H1 (cell line): ENCODE measurements at places on chromosomes 5 and 9. TPM values are rescaled to one million over a fixed set of nuclear protein-coding genes. Genes with fewer than 3 reads are reported as not detected.

The PCDHGB6 gene
- total RNA-seq, result 3.4 and 4.1 TPM in 2 replicates

- H3K4me3 ChIP-seq, result no peak overlapping the region
- no peak overlapping the region for H3K27ac ChIP-seq
- DNase-seq, result no peak
- H3K27me3 ChIP-seq, result no peaks in the 10 kb centered on the region
- no peaks in the 10 kb centered on the region for H3K36me3 ChIP-seq
- no peaks in the 10 kb centered on the region for H3K4me1 ChIP-seq
Observed at GRCh38 chr5:166649676-166650075, 1641.8 kb upstream of the WWC1 start.

The CDHR2 gene
- total RNA-seq, result 0.43 and 0.69 TPM in 2 replicates

The QSOX2 gene
- 27.5 and 28.6 TPM in 2 replicates for total RNA-seq

- DNase-seq, result no peak
- H3K36me3 ChIP-seq, result no peaks in the 10 kb centered on the region
Observed at GRCh38 chr5:169350016-169350415, 49.1 kb upstream of the SLIT3 start.

The PRR7 gene
- total RNA-seq, result 8.0 and 8.6 TPM in 2 replicates

The KIF20A gene
- 67.1 and 68.1 TPM in 2 replicates for total RNA-seq

The LSM11 gene
- 3.4 and 3.9 TPM in 2 replicates for total RNA-seq

- no peak for DNase-seq
- peaks cover 9% of the 10 kb centered on the region for H3K4me1 ChIP-seq
- H3K36me3 ChIP-seq, result no peaks in the 10 kb centered on the region
- H3K27ac ChIP-seq, result no peak overlapping the region
- no peak overlapping the region for H3K4me3 ChIP-seq
Observed at GRCh38 chr5:56641635-56642260, 173.6 kb upstream of the MAP3K1 start.

DNA sequence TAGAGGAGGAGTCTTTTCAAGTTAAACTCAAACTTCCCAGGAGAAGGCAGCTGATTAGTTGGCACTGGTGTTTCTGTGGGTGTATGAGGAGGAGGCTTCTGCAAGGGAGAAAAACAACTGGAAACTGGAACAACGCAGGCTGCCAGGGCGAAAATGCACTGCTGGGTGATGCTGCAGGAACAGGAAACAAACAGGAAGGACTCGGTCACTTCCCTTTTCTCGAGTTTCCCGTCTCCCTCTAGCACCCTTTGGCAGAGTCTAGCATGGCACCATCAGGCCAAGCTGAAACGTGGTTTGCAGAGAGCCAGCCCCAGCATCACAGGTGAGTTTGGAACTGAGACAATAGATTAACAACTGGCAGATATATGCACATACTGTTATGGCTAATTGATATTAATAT is 77.5 kb upstream of the CAST start:
- DNase-seq, result no peak
- H3K27ac ChIP-seq, result no peak overlapping the region
- H3K36me3 ChIP-seq, result no peaks in the 10 kb centered on the region
- no peaks in the 10 kb centered on the region for H3K27me3 ChIP-seq
- no peak overlapping the region for H3K4me3 ChIP-seq

- H3K27ac ChIP-seq, result no peak overlapping the region
- no peak for DNase-seq
- H3K4me3 ChIP-seq, result no peak overlapping the region
- no peaks in the 10 kb centered on the region for H3K4me1 ChIP-seq
- H3K36me3 ChIP-seq, result no peaks in the 10 kb centered on the region; the same call in 1 of the 2 replicates
- no peaks in the 10 kb centered on the region for H3K27me3 ChIP-seq
Observed at GRCh38 chr9:94182532-94182931, 76.6 kb upstream of the ZNF169 start.

The ST6GALNAC4 gene
- 21.8 and 27.0 TPM in 2 replicates for total RNA-seq

The LCN1 gene
- total RNA-seq, result not detected in 2 replicates

- H3K36me3 ChIP-seq, result no peaks in the 10 kb centered on the region
- DNase-seq, result peak; percentile 79
- H3K27ac ChIP-seq, result no peak overlapping the region
- no peaks in the 10 kb centered on the region for H3K27me3 ChIP-seq
- peaks cover 2% of the 10 kb centered on the region for H3K4me1 ChIP-seq
- peak overlapping the region; percentile 54 for H3K4me3 ChIP-seq
Observed at GRCh38 chr5:79133657-79134451, 22.2 kb downstream of the BHMT start.

The PCDHGA5 gene
- total RNA-seq, result 1.0 and 1.3 TPM in 2 replicates

- no peak overlapping the region for H3K27ac ChIP-seq
- no peaks in the 10 kb centered on the region for H3K27me3 ChIP-seq
- H3K36me3 ChIP-seq, result no peaks in the 10 kb centered on the region
- DNase-seq, result no peak
Observed at GRCh38 chr5:11560915-11561697, 343.1 kb downstream of the CTNND2 start.

- H3K27ac ChIP-seq, result no peak overlapping the region
- peak overlapping the region; percentile 89 for H3K4me3 ChIP-seq
- DNase-seq, result peak; percentile 77
- H3K4me1 ChIP-seq, result peaks cover 8% of the 10 kb centered on the region
- peaks cover 2% of the 10 kb centered on the region; the same call in 1 of the 2 replicates for H3K36me3 ChIP-seq
Observed at GRCh38 chr5:134114886-134115805, 665 bp downstream of the TCF7 start.

- no peak overlapping the region for H3K4me3 ChIP-seq
- DNase-seq, result peak; percentile 5
- H3K4me1 ChIP-seq, result no peaks in the 10 kb centered on the region
Observed at GRCh38 chr9:68509689-68510088, 31.0 kb downstream of the TMEM252 start.

DNA sequence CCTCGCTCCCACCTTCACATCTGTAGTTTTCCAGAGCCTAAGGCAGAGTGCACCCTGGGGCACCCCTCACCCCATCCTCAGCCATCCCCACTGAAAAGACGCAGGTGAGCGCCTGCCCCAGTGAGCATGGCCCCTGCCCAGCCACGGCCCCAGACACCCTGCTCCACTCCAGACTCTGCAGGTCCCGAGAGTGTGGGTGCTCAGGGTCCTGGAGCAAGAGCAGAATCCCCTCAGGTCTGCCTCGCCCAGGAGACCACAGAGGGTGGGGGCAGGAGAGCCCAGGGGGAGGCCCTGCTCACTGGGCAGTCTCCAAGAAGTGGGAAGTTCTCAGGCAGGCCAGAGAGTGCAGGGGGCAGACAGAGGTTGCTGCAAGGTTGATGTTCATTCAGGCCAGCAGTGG is 158.6 kb upstream of the PPP1R26 start:
- no peaks in the 10 kb centered on the region for H3K27me3 ChIP-seq
- no peak overlapping the region for H3K4me3 ChIP-seq
- H3K27ac ChIP-seq, result no peak overlapping the region
- 0 out of 2 replicates have a peak, but pooled peaks cover 4% of the 10 kb centered on the region for H3K4me1 ChIP-seq

The TXN gene
- total RNA-seq, result 295 and 297 TPM in 2 replicates

The WDR41 gene
- 43.0 and 44.9 TPM in 2 replicates for total RNA-seq

DNA sequence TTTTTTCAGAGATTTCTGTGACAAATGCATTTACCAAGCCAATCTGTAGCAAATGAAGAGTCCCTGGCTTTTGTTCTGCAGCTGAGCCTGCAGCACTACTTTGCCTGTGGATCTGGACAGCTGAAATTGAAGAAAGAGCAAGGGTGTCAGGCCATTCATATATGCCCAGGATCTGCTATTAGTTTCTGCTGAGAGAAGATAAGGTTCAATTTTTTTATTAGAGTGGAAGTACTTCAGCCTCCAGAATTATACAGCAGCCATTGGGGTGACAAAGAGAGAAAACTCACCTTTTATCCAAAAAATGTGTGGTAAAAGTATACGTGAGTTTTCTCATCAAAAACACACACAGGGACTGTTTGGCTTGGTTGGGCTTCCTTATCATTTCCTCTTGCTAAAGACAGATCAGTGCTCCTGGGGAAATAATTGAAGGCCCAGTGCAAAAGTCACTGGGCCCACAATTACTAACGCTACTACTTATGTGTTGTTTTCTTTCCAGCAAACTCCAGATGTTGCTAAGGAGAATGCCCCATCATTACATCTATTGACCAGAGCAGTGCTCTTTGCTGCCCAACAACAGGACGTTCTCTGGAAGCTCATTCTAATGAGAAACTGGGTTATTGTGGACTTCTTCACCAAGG is 138.6 kb downstream of the CEMIP2 start:
- no peak overlapping the region for H3K27ac ChIP-seq
- no peak overlapping the region for H3K4me3 ChIP-seq
- DNase-seq, result no peak

The PLPP7 gene
- total RNA-seq, result 3.4 TPM in 2 replicates

The PGM5 gene
- not detected in 2 replicates for total RNA-seq

DNA sequence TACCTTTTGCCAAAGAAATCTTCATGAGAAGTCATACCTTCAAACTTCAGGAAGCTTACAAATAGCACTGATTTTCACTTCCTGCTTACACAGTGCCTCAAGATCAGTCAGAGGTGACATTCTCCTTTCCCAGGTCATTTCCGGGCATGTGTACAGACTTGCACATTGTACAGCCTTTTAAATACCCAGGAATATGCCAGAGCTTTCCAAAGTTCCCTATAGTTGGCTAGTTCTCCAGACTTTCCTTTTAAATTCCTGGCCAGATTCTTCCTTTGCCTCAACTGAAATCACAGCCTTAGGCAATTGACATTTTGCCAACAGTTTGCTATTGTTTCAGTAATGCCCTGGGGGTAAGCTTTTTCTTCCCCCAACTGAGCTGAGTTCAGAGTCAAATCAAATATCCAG is 47.2 kb downstream of the RFX3 start:
- peaks cover 5% of the 10 kb centered on the region; the same call in 1 of the 2 replicates for H3K4me1 ChIP-seq
- H3K4me3 ChIP-seq, result no peak overlapping the region
- no peaks in the 10 kb centered on the region for H3K27me3 ChIP-seq
- no peak for DNase-seq
- H3K36me3 ChIP-seq, result peaks cover 1% of the 10 kb centered on the region; the same call in 1 of the 2 replicates

- no peak overlapping the region for H3K4me3 ChIP-seq
- peaks cover 10% of the 10 kb centered on the region for H3K4me1 ChIP-seq
- no peak overlapping the region for H3K27ac ChIP-seq
- no peaks in the 10 kb centered on the region for H3K27me3 ChIP-seq
Observed at GRCh38 chr9:13487071-13487470, 207.6 kb upstream of the MPDZ start.

DNA sequence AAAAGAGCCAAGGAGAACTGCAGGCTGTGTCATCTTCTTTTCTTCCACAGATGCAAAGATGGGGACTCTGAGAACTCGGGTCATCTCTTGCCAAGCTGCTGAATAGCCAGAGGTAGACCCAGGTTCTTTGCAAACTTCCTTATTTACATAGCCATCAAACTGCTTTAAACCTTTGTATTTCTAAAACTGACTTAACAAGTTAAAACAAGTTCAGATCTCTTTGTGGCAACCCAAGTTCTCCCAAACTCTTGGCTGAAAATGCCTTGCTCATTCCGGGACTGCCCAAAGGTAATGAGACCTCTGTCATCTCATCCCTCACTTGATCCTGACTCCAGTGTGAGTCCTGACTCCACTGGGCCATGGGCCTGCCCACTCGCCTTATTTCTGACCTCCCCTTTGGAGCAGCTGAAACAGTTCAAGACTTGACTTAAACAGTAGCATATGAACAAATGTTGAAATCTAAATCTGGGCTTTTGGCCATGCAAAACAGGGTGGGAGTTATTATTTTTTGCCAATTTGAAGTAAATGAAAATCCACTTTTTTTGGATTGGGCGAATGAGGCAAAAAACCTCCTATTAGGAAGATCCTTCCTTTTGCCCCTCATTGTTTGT is 50.6 kb downstream of the FBXL7 start:
- no peaks in the 10 kb centered on the region for H3K36me3 ChIP-seq
- no peak overlapping the region for H3K27ac ChIP-seq
- H3K27me3 ChIP-seq, result no peaks in the 10 kb centered on the region
- DNase-seq, result no peak
- no peak overlapping the region for H3K4me3 ChIP-seq

DNA sequence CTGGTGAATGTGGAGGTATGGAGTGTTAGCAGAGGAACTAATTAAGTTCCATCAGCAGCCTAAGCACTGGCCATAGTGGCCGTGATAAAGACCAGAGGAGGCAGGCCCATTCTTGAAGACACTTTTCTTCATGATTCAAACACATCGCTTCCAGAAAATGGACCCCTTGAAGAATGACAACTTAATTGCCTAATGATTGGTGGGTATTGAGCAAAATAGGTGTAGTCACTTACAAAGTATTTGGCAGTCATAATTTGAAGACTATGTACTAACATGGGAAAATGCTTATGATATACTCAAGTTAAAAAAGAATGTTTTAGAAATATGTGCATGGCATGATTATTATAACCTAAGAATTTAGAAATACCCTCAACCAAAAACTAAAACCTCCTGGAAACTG is 44.8 kb downstream of the MEGF10 start:
- H3K4me1 ChIP-seq, result no peaks in the 10 kb centered on the region; the same call in 1 of the 2 replicates
- H3K27ac ChIP-seq, result no peak overlapping the region
- H3K36me3 ChIP-seq, result peaks cover 2% of the 10 kb centered on the region; the same call in 1 of the 2 replicates
- DNase-seq, result no peak
- no peak overlapping the region for H3K4me3 ChIP-seq
- H3K27me3 ChIP-seq, result no peaks in the 10 kb centered on the region

- H3K27ac ChIP-seq, result no peak overlapping the region
- H3K4me1 ChIP-seq, result no peaks in the 10 kb centered on the region; the same call in none of the 2 replicates
- no peak for DNase-seq
- no peak overlapping the region for H3K4me3 ChIP-seq
- H3K36me3 ChIP-seq, result no peaks in the 10 kb centered on the region
Observed at GRCh38 chr5:78720227-78720985, 71.8 kb upstream of the LHFPL2 start.

DNA sequence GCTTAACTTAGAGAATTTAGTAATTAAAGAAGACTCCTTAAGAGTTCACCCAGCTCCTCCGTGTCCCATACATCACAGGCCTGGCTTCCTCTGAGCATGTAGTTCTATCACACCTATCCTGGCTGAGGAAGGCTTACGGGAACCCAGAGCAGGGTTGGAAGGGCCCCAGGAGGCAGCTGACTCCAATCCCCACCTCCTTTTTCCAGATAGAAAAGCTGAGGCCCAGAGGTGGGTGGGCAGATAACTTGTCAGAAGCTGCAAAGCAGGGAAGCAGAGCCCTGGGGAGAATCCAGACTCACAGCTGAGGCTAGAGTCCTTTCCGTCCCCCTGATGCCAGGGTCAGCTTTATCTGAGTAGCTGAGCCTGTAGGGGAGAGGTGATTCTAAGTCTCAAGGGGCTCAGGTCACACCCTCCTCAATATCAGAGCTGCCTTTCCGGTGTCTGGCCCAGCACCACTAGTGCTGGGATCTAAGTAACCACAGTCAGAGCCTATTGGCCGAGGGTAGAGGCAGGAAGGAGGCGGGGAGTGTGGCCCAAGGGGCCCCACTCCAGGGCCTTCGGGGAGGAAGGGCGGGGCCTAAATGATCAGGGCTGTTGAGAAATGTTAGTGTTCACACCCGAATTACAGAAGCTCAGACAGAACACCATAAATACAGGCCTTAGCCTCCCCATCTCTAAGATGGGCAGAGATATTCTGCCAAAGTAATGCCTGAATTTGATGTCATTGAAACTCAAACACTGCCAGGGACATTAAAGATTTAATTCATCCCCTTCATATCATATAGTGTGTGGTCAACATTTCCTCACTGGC is 9.9 kb downstream of the CCDC69 start:
- H3K27ac ChIP-seq, result no peak overlapping the region
- H3K4me1 ChIP-seq, result no peaks in the 10 kb centered on the region; the same call in 1 of the 2 replicates
- H3K36me3 ChIP-seq, result no peaks in the 10 kb centered on the region
- H3K27me3 ChIP-seq, result no peaks in the 10 kb centered on the region

- no peak overlapping the region for H3K27ac ChIP-seq
- DNase-seq, result no peak
- no peak overlapping the region for H3K4me3 ChIP-seq
- H3K4me1 ChIP-seq, result no peaks in the 10 kb centered on the region
- H3K36me3 ChIP-seq, result no peaks in the 10 kb centered on the region
Observed at GRCh38 chr9:27714388-27714787, 141.1 kb upstream of the C9orf72 start.
